Glutamatergic neuron (in vitro differentiated cells): ENCODE measurements at places on chromosomes 6 and 20.

GRCh38 chr6:110341663-110342596, 16.2 kb downstream of the METTL24 start:
- no peak overlapping the region for H3K4me3 ChIP-seq
- peaks cover 14% of the 10 kb centered on the region for H3K4me1 ChIP-seq
- H3K27ac ChIP-seq = peak overlapping the region; percentile 56

- no peak for DNase-seq
- H3K27me3 ChIP-seq = peaks cover 4% of the 10 kb centered on the region
- peaks cover 6% of the 10 kb centered on the region for H3K36me3 ChIP-seq
- H3K27ac ChIP-seq = no peak overlapping the region
- no peak overlapping the region for H3K4me3 ChIP-seq
Observed at GRCh38 chr6:157060440-157060952, 262.8 kb downstream of the TMEM242 start.

GRCh38 chr6:44499609-44500008, 112.1 kb downstream of the CDC5L start:
- H3K27ac ChIP-seq = no peak overlapping the region
- H3K4me3 ChIP-seq = no peak overlapping the region
- H3K4me1 ChIP-seq = no peaks in the 10 kb centered on the region
- no peak for DNase-seq

DNA sequence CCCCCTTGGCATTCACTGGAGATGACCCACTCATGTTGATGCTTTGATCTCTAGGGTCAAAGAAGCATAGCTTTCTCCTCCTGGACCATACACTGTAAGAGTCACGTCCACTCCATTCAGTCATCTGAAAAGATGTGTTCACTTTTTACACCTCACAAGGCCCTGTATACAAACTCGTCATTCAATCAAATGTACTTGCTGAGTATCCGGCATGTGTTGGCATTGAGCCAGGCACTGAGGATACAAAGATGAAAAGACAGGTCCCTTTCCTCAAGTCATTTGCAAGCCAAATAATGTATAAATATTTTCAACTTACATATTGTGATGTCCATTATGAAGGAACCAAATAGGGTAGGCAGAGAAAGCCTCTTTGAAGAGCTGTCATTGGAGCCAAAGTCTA, 32.6 kb upstream of the CSNK2A1 start:
- H3K4me1 ChIP-seq = peaks cover 37% of the 10 kb centered on the region
- no peak overlapping the region for H3K4me3 ChIP-seq
- H3K36me3 ChIP-seq = no peaks in the 10 kb centered on the region
- no peak for DNase-seq

DNA sequence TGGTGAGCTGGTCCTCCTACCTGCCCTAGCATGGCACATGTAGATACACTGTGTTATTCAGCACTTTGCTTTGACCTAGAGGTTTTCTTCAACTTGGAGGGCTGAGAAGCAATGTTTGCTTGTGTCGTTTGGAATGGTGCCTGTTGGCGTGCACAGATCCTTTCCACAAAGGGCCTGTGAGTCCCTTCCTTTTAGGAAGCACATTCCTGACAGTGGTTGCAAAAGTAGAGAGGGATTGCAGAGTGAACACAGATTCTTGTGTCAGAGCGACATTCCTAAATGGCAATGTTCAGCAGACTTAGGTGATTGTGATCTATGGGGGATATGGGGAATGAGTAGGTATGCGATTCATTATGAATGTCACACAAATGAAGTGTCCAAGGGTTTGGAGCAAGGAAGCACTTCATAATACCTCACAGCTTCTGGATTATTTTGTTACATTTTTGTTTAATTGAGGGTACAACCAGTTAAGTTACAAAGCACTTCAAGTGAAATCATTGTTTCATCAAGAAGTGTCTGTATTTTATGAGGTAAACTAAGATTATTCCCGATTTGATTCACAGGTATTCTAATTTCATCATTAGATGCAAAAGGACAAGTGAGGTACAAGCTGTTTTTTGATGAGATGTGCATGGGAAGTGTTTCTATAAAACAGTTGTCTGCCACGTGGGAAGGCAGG, 713 bp upstream of the RNF144B start:
- no peaks in the 10 kb centered on the region for H3K36me3 ChIP-seq
- H3K27me3 ChIP-seq = peaks cover 1% of the 10 kb centered on the region
- DNase-seq = no peak
- peak overlapping the region; percentile 97 for H3K4me3 ChIP-seq

GRCh38 chr20:50491168-50491567, 19.0 kb upstream of the PTPN1 start:
- no peaks in the 10 kb centered on the region for H3K4me1 ChIP-seq
- no peaks in the 10 kb centered on the region for H3K27me3 ChIP-seq

GRCh38 chr20:21583486-21584168, 69.8 kb upstream of the NKX2-2 start:
- H3K4me1 ChIP-seq = no peaks in the 10 kb centered on the region
- H3K4me3 ChIP-seq = no peak overlapping the region
- no peaks in the 10 kb centered on the region for H3K27me3 ChIP-seq
- no peak overlapping the region for H3K27ac ChIP-seq
- DNase-seq = no peak

DNA sequence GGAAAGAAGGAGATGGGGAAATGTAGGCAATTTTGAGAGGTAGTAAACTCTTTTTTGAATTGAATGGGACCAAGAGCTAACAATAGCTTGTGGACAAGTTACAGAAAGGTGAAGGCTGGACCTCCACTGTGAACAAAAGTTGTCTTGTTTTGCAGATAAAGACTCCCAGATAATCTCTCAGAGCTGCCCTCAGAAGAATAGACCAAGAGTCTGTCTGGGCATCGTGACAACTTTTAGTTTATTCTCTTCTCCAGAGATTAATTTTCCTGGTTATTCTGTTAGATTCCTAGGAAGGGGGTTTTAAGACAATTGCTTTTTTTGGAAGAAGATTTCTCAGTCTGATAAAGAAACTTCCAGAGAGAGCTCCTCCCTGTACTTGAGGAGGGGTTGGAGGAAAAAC, 161.9 kb downstream of the COL19A1 start:
- H3K4me1 ChIP-seq = no peaks in the 10 kb centered on the region
- no peak overlapping the region for H3K27ac ChIP-seq
- no peaks in the 10 kb centered on the region for H3K36me3 ChIP-seq
- H3K4me3 ChIP-seq = no peak overlapping the region
- H3K27me3 ChIP-seq = no peaks in the 10 kb centered on the region

GRCh38 chr6:116359131-116359530, 11.6 kb upstream of the DSE start:
- no peak for DNase-seq
- H3K4me1 ChIP-seq = no peaks in the 10 kb centered on the region
- H3K27ac ChIP-seq = no peak overlapping the region
- no peak overlapping the region for H3K4me3 ChIP-seq

DNA sequence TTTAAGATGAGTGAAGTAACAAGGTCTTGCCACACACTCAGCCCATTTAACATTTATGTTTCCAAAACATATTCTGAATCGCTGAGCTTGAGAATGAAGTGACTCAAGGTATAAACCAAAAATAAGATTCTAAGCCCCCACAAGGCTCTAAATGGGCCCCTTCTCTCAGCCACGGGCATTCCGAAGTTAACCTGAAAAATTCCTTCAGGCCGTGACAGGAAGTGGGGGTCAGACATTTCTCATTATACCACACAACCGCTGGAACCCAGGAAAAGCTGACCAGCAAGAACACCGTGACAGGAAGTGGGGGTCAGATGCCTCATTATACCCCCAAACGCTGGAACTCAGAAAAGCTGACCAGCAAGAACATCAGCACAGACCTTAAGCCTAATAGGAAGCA, 247.9 kb downstream of the ERMARD start:
- peaks cover 19% of the 10 kb centered on the region for H3K36me3 ChIP-seq
- no peaks in the 10 kb centered on the region for H3K4me1 ChIP-seq
- no peak for DNase-seq
- peaks cover 3% of the 10 kb centered on the region for H3K27me3 ChIP-seq
- H3K4me3 ChIP-seq = no peak overlapping the region
- no peak overlapping the region for H3K27ac ChIP-seq

DNA sequence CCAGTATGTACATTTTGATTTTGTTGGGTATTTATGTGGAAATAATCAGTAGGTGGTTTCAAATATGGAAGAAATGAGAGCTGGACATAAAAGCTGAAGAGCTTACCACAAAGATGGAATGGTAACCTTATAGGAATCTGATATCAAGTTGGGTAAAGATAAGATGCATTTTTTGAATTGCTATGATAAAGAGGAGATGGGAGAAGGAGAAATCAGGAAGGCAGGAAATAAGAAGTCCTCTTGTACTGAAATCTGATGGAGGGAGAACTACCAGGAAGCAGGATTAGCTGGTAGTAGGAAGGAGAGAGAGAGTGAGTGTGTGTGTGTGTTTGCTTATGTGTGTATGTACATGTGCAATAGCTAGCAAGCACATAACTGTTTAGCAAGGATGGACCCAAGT, 468.4 kb downstream of the PHF3 start:
- no peaks in the 10 kb centered on the region for H3K27me3 ChIP-seq
- no peak overlapping the region for H3K4me3 ChIP-seq
- no peak for DNase-seq

DNA sequence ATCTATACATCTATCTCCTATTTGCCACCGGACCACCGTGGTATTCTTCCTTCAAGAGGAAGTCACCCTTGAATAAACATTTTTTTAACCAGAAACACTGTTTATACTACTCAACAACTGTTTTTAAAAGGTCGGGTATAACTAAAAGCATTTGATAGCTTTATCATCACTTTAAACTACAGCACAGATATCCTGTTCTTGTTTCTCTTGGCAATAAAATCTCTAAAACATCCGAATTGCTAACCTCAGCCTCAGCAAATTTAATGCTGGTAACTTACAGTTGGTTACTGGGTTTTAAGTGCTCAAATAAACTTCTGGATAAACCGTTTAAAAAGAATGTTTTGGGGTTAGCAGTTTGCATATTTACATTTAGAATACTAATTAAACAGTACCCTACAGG, 20.4 kb downstream of the ZUP1 start:
- no peak overlapping the region for H3K4me3 ChIP-seq
- H3K36me3 ChIP-seq = no peaks in the 10 kb centered on the region
- H3K27me3 ChIP-seq = no peaks in the 10 kb centered on the region

DNA sequence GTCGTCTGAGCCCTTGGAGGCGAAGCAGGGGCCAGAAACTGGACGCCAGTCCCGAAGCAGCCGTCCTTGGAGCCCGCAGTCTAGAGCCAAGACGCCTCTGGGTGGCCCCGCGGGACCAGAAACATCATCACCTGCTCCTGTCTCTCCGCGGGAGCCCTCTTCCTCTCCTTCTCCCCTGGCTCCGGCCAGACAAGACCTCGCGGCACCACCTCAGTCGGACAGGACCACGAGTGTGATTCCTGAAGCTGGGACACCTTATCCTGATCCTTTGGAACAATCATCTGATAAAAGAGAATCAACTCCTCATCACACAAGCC, 416 bp downstream of the RSPH4A start:
- DNase-seq = peak; percentile 24
- H3K4me1 ChIP-seq = peaks cover 3% of the 10 kb centered on the region
- H3K4me3 ChIP-seq = peak overlapping the region; percentile 100
- no peak overlapping the region for H3K27ac ChIP-seq
- peaks cover 2% of the 10 kb centered on the region for H3K27me3 ChIP-seq

DNA sequence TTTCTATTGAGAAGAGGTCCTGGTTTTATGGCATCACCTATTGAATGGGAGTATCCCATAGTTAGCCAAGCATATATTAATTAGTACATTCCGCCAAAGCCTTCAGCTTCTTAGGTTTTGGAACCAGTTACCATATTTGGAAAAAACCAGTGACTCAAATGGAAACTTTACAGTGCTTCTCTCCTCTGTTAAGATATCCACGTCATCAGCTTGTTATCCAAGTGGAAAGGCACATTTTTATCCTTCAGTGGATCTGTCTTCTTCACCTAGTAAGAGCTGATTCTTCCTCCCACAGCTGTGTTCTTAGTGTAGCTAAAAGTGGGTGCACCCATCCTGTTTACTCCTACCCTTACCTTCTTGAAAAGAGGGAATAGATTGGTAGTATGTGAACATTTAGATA, 34.5 kb downstream of the TPD52L1 start:
- no peak overlapping the region for H3K27ac ChIP-seq
- no peak overlapping the region for H3K4me3 ChIP-seq
- H3K36me3 ChIP-seq = no peaks in the 10 kb centered on the region

- H3K27me3 ChIP-seq = no peaks in the 10 kb centered on the region
- DNase-seq = no peak
- peaks cover 6% of the 10 kb centered on the region for H3K36me3 ChIP-seq
- H3K4me3 ChIP-seq = no peak overlapping the region
Observed at GRCh38 chr20:39778431-39778830, 816.3 kb downstream of the DHX35 start.

DNA sequence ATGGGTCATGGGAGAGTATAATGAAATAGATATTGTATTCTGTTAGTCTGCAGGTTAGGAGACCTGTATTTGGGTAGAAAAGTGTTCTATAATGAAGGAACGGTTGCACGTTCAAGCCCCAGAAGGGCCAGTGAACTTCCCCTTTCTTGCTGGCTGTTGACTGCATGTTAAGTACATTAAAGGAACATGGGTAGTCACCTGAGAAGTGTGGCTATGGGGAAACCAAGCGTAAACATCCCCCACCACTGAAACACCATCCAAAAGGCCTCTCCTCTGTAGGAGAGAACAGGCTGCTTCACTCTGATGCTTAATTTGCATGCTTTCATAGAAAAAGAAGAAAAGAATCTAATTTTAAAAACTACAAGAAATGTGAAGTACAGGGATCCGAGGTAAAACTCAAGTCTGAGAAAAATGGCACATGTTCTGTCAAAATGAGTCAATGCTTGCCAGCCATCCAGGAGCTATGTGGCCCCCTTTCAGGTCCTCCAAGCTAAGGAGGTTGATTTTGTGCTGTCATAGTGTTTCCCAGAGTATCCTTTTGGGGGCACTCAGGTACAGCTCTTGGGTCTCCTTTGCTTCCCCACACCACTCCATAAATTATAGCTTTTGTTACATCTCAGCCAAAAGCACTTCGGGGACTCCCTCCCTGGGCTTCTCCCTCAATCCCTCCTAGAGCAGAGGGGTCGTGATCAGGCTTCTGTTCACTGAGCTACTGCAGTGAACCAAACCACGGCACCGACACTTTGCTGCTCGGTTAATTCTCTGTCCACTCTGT, 283.7 kb upstream of the AGPAT4 start:
- no peak for DNase-seq
- no peaks in the 10 kb centered on the region for H3K4me1 ChIP-seq
- H3K27me3 ChIP-seq = peaks cover 2% of the 10 kb centered on the region

GRCh38 chr6:148628251-148628650, 118.6 kb upstream of the UST start:
- H3K4me1 ChIP-seq = peaks cover 10% of the 10 kb centered on the region
- peaks cover 2% of the 10 kb centered on the region for H3K27me3 ChIP-seq
- no peaks in the 10 kb centered on the region for H3K36me3 ChIP-seq
- H3K27ac ChIP-seq = no peak overlapping the region
- no peak for DNase-seq
- no peak overlapping the region for H3K4me3 ChIP-seq
